Right lobe of liver (tissue), 6 donors: ENCODE measurements at places on chromosomes 4 and X. TPM values are rescaled to one million over a fixed set of nuclear protein-coding genes. Genes with fewer than 3 reads are reported as not detected.

- no peak for DNase-seq
- no peaks in the 10 kb centered on the region for H3K4me1 ChIP-seq
- no peaks in the 10 kb centered on the region for H3K36me3 ChIP-seq
- no peak overlapping the region for H3K27ac ChIP-seq
- H3K27me3 ChIP-seq: no peaks in the 10 kb centered on the region
Measured at GRCh38 chrX:41808047-41808446, 84.1 kb downstream of the GPR82 start.

- no peaks in the 10 kb centered on the region for H3K4me1 ChIP-seq
- H3K4me3 ChIP-seq: no peak overlapping the region
- no peak for DNase-seq
- no peaks in the 10 kb centered on the region for H3K27me3 ChIP-seq
- no peak overlapping the region for H3K27ac ChIP-seq
Measured at GRCh38 chr4:161841759-161842158, 322.0 kb downstream of the FSTL5 start.

The PDCL2 gene
- not detected for total RNA-seq

DNA sequence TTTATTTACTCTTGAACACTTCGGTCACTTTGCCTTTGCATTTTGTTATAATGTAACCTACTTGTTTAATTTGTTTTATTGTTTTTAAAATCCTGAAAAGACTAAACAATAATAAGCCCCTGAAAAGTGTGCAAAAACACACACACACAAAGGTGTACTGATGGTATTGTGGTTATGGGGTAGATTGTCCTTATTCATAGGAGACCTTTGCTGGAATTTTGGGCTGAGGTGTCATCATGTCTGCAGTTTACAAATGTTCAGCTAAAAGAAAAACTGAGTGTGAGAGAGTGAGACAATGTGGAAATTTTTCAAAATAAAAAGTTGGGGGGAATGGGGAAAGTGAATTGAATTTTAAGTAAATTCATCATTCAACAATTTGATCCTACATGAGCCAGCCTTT is 174.9 kb downstream of the QDPR start:
- no peaks in the 10 kb centered on the region for H3K27me3 ChIP-seq
- no peak overlapping the region for H3K4me3 ChIP-seq
- H3K36me3 ChIP-seq: no peaks in the 10 kb centered on the region
- no peaks in the 10 kb centered on the region for H3K4me1 ChIP-seq

- H3K27ac ChIP-seq: no peak overlapping the region
- DNase-seq: no peak
- no peaks in the 10 kb centered on the region for H3K27me3 ChIP-seq
- no peak overlapping the region for H3K4me3 ChIP-seq
- H3K36me3 ChIP-seq: no peaks in the 10 kb centered on the region
Measured at GRCh38 chr4:71029504-71029903, 36.1 kb downstream of the DCK start.

DNA sequence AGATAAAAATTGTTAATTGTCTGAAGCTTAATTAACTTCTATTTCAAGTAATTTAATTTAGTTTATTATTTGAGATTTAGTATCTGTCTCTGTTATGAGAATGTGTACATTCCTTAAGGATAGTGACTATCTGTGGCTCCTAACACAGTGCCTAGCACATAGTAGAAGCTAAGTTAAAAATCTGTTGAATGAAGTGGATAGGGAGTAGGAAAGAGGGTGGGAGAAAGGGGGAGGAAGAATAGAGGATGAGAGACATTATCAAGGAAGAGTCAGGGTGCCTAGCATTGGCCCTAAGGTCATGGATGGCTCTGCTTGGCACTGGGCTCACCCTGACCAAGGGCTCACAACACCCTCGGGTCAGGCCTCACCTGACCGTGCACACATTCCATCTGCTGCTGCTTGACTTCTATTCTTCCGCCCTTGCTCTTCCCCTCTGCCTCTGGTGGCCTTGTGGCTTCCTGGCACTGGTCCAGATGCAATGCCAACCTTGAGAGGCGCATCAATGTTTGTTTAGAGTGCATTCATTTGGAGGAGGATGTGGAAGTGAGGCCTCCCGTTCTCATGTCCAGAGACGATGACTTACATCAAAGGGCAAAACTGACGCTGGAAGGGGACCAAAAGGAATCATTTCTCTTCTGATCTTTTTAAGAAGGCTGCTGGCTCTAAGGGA is 42.3 kb downstream of the TRIM2 start:
- no peaks in the 10 kb centered on the region for H3K27me3 ChIP-seq
- no peak overlapping the region for H3K27ac ChIP-seq
- DNase-seq: no peak
- H3K4me1 ChIP-seq: no peaks in the 10 kb centered on the region

The JADE3 gene
- 10.1 TPM for total RNA-seq

GRCh38 chr4:182010876-182011275 is 232.3 kb upstream of the TENM3 start:
- DNase-seq: no peak
- H3K4me1 ChIP-seq: no peaks in the 10 kb centered on the region
- H3K27me3 ChIP-seq: no peaks in the 10 kb centered on the region
- H3K4me3 ChIP-seq: no peak overlapping the region
- no peaks in the 10 kb centered on the region for H3K36me3 ChIP-seq

- H3K36me3 ChIP-seq: no peaks in the 10 kb centered on the region
- H3K27me3 ChIP-seq: no peaks in the 10 kb centered on the region
- H3K4me3 ChIP-seq: no peak overlapping the region
- DNase-seq: no peak
Measured at GRCh38 chrX:9117851-9118250, 83.9 kb upstream of the FAM9B start.

DNA sequence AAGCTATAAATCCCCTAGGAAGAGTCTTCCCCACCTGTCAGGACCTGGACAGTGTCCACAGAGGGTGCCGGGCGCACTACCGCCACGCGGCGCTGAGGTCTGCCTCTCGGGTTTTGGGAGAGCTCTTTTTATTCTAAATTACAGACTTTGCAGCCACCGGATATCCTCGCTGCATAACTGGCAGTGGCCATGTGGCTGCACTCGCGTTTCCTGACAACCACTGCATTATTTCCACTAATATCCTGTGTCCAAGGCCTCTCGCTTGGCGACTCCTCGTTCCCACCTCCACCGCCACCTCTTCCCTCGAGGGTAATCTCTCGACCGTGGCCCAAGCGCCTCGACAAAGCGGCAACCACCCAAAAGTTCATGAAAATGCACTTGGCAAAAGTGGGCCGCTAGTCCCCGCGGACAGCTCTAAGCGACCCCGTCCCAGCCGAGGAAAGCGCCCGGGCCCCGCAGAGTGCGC is 512 bp upstream of the TMEM131L start:
- DNase-seq: peak; percentile 74
- H3K27ac ChIP-seq: peak overlapping the region; percentile 92
- no peaks in the 10 kb centered on the region for H3K36me3 ChIP-seq
- no peaks in the 10 kb centered on the region for H3K27me3 ChIP-seq
- H3K4me3 ChIP-seq: peak overlapping the region; percentile 59
- no peaks in the 10 kb centered on the region for H3K4me1 ChIP-seq

DNA sequence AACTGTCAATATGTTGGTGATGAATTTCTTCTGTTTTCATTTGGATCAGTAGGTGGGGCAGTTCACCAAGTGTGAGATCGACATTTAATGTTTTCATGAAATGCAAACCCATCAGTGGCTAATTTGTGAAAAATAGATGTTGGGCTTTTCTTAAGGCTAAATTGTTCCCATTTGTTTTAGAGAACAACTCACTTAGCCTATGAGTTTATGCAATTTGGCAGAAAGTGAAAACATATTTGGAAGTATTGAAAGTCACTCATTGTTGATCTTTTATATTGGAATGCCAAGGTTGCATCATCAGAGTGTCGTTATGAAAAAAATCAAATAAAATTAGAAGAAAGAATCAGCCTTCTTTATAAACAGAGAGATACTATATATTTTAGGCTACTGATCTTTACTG is 132.4 kb downstream of the RPA4 start:
- H3K4me1 ChIP-seq: no peaks in the 10 kb centered on the region
- H3K27me3 ChIP-seq: no peaks in the 10 kb centered on the region
- DNase-seq: no peak
- H3K36me3 ChIP-seq: no peaks in the 10 kb centered on the region
- no peak overlapping the region for H3K4me3 ChIP-seq
